Activated CD4-positive, alpha-beta T cell treated with anti-CD3 and anti-CD28 coated beads for 1 hour (primary cell): ENCODE measurements at places on chromosomes 1 and 21.

- no peak for DNase-seq
These were observed 40.5 kb upstream of the CAPZB start for GRCh38 chr1:19525607-19526545.

- no peak for DNase-seq
These were observed 53.8 kb upstream of the LYPLAL1 start for GRCh38 chr1:219119839-219120238.

DNA sequence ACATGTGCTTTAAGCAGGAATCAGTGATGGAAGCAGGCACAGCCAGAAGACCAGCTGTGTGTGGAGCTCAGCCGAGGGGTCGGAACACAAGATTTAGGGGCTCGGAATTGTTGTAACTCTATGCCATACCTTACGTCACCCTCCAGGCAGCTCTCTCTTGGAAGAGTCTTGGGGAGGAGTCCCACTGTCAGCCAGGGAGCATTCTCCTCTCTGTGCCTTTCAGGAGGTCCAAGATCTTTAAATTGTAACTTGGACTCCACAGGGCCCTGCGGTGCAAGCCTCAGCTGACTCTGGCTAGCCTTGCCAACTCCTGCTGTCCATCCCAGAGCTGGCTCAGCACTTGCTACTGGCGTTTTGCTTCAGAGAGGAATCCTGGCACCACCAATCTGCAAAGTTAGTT lies 26.4 kb upstream of the ROR1 start:
- DNase-seq = no peak

- DNase-seq = no peak
These were observed 18.2 kb downstream of the SLC6A9 start for GRCh38 chr1:44012941-44013609.

GRCh38 chr1:68196676-68197075 lies 35.6 kb downstream of the WLS start:
- no peak for DNase-seq

DNA sequence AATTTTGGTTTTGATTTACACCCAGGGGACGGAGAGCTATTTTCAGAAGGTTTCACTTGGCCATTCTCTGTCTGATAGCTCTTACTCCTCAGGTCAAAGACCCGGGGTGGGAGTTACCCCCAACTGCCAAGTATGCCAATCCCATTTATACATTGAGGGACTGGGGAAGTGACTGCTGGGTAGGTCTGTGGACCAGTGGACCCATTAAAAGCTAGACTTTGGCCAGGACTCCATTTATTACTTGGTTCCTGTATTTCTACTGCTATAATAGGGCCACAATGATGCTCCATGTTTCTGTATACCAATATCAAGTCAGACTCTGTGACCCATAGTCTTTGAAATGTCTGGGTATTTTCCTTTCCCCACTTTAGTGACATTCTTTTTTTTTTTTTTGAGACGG lies 14.6 kb downstream of the ZFYVE9 start:
- DNase-seq = no peak

GRCh38 chr1:247216261-247216660 lies 39.6 kb upstream of the VN1R5 start:
- DNase-seq = no peak

DNA sequence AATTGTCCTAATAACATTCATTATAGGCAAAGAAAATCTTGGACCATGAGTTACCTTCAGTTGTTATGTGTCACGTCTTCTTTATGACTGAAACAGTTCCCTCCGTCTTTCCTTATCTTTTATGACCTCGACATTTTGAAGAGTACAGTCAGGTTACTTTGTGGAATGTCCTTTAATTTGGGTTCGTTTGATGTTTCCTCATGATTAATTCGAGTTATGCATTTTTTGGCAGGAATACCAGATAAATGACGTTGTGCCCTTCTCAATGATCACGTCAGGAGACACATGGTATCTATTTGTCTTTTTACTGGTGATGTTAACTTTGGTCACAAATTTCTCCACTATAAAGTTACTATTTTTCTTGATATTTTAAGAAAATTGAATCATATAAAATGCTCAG lies 17.3 kb upstream of the KLF17 start:
- DNase-seq = no peak

GRCh38 chr1:184593597-184593996 lies 161.1 kb downstream of the EDEM3 start:
- DNase-seq = no peak

- DNase-seq = no peak
These were observed 15.7 kb downstream of the EPHX1 start for GRCh38 chr1:225825607-225826007.

DNA sequence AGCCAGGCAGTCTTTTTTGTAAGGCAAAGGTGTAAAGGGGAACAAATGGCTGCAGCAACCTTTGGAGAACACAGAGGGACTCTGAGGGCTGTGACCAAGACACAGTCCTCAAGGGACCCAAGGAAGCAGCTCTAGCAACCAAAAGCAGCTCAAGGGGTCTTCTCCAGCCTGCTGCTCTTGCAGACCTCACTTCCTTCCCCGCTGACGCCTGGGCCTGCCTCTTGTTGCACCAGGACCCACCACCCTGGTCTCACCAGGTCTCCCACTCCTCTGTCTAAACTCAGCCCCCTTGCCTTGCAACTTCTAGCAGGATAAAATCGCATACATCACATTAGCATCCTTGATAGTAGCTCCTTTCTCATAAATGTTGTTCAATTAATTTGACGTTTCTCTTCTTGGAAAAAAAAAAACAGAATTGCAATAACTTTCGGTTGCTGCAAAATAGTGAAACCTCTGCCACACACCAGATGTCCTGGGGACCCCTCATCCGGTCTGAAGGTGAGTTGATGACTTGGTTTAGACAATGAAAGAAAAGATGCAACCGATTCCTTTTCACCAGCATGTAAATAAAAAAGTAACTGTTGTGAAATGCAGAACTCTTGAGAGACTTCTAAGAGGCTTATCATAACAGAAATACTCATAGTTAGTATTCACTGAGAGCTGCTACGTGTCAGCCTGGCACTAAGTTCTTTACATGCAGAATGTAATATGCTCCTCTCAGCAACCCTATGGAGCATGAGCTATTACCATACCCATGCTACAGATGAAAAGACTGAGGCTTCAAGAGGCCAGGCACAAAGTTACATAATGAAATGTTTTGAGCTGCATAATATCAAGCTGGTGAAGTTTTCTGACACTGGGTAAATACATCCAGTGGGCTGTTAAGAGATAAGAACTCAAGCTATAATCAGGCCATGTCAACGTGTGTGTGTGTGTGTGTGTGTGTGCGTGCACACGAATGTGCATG lies 58.5 kb downstream of the UMODL1 start:
- no peak for DNase-seq

- DNase-seq = no peak
These were observed 448 bp downstream of the G0S2 start for GRCh38 chr1:209675565-209676154.

GRCh38 chr1:26290122-26290881 lies 10.4 kb downstream of the SH3BGRL3 start:
- no peak for DNase-seq

DNA sequence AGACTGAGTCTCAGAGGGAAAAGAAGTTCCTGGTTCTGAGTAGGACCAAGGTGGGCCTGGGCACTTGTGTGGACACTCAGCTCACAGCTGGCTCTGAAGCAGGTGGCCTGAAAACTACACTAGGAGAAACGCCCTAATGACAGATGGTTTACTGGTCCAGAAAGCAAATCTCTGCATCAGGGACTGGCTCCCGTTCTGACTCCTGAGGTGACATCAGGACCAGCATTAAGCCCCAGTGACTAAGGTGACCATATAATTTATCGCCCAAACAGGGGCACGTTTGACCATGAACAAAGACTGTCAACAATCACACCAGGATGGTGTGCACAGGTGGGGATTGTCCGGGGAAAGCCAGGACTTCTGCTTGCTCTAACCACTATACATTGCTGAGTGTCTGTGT lies 12.2 kb upstream of the CD34 start:
- DNase-seq = no peak

DNA sequence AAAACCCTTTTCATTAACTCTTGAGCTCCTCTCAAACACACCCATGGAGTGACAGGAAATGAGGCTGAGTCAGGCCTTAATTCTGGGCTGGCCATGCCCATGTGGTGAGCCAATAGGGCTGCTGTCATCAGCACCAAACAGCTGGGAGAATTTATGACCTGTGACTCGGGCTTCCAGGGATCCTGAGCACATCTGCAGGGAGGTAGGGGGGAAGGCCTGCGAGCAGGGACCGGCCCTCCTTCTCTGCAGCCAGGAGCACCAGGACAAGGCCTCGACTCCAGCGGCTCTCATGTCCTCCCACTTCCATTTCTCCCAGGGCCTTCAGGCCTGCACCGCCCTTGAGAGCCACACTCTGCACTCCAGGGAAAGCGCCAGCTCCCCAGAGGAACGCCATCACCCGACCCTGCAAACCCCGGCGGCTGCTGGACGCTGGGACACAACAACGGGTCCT lies 14.6 kb downstream of the RIPK4 start:
- DNase-seq = no peak

DNA sequence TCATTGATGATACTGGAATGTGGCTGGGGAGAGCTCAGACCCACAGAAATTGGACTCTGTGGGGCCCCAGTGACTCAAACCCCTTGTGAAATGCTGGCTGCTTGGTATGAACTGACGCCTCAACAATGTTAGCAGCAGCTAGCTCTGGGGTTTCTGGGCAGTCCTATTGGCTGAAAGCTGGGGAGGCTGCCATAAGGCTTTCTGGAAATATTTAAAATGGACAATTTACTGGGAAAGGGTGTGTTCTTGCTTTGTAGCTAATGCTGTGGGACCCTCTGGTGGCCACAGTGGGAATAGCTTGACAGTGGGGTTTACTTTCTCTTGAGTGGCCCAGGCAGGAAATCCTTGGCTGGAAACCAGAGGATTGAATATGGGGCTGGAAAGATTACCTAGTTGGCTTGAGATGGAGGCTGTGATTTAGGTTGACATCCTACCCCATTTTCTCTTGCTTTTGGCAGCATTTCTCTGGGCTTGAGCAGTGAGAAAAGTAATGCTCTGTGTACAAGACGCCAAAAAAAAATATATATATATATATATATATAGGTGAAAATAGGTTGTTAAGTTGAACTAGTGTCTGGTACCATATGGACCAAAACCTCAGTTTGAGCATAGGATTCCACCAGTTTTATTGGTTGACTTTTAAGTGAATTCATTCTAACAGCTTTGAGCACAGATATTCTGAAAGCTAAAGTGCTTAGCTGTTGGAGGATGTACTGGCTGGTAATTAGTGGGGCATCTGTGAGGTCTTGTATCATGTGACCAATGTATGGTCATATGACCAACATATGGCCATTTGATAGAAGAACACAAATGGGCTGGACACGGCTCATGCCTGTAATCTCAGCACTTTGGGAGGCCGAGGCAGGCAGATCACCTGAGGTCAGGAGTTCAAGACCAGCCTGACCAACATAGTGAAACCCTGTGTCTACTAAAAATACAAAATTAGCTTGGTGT lies 8.2 kb upstream of the S100A10 start:
- DNase-seq = peak; percentile 64

DNA sequence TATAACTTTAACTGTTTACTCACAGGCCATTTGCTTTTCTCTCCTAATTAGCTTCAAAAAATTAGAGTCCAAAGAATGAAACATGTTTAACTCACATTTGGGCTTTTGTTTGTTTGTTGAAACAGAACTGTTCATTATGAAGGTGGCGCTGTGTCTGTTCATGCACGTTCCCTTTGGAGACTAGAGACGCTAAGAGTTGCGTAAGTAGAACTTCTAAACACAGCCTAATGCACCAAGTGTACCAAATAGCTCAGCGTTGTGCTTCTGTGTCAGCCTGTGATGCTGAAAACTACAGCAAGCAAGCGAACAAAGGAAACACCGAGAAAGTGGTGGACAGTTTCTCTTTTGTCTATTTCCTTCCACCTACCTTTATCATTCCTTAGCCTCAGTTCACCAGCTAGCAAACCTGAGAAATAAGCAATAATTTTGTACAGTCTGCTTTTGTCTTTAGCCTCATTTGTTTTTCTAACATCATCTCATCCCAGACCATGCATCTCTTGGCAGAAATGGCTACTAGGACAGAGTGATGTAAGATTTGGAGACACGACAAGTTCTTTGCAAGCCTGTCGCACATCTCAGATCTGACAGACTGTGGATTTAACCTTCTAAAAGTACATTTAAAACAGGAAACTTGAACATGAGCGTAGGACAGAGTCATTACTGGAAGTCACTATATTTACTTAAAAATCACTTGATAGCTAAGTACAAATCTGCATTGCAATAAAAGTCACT lies 375.1 kb downstream of the RYR2 start:
- no peak for DNase-seq

GRCh38 chr1:98184856-98185255 lies 264.0 kb upstream of the DPYD start:
- no peak for DNase-seq

GRCh38 chr21:35275776-35276175 lies 226.7 kb upstream of the RUNX1 start:
- no peak for DNase-seq

GRCh38 chr1:178539291-178539690 lies 26.4 kb downstream of the TEX35 start:
- DNase-seq = no peak
